ENCODE measurements at places on chromosomes 4 and X. TPM values are rescaled to one million over a fixed set of nuclear protein-coding genes. Genes with fewer than 3 reads are reported as not detected.

The SSX1 gene
- not detected for total RNA-seq

The SYTL4 gene
- total RNA-seq: not detected

The FRG1 gene
- total RNA-seq: 51.9 TPM

The ADH4 gene
- total RNA-seq: not detected

The HTR2C gene
- not detected for total RNA-seq
